ENCODE measurements at places on chromosomes 7 and 10. TPM values are rescaled to one million over a fixed set of nuclear protein-coding genes. Genes with fewer than 3 reads are reported as not detected.

FGL2 gene
- 14.6 TPM for polyA plus RNA-seq

TUBAL3 gene
- 0.07 TPM for polyA plus RNA-seq

PRPS1L1 gene
- not detected for polyA plus RNA-seq

TCERG1L gene
- polyA plus RNA-seq = not detected

GNG11 gene
- polyA plus RNA-seq = 42.3 TPM

SVIL gene
- polyA plus RNA-seq = 16.2 TPM
